ENCODE measurements at places on chromosomes 5 and 9.

GRCh38 chr5:115455301-115455707, 89.3 kb downstream of the FEM1C start:
- no peak for DNase-seq

GRCh38 chr5:50559955-50560354, 106.5 kb upstream of the PARP8 start:
- DNase-seq = no peak

- no peak for DNase-seq
Measured at GRCh38 chr9:130026583-130027340, 16.2 kb downstream of the FNBP1 start.

- no peak for DNase-seq
Measured at GRCh38 chr9:116987721-116988485, 300.8 kb downstream of the TRIM32 start.

- no peak for DNase-seq
Measured at GRCh38 chr9:88005240-88005639, 30.9 kb upstream of the CDK20 start.

- no peak for DNase-seq
Measured at GRCh38 chr5:55897905-55898304, 46.7 kb downstream of the IL31RA start.

DNA sequence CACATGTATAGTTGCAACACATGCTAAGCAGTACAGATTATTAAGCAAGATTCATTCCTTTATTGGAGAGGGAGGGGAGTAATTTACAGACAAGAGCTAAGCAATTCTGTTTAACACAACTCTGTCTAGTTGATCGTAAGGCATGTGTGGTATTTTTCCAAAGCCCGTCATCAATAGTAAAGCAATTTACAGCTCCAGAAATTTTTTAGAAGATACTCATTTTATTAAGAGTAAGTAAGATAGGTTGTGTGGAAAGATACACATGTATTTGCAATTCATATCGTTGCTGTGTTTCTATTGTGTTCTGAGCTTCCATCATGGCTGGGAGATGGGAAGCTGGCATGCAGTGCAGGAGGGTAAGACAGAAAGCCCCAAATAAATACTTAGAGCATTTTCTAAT, 289.2 kb upstream of the TMEM161B start:
- DNase-seq = no peak

DNA sequence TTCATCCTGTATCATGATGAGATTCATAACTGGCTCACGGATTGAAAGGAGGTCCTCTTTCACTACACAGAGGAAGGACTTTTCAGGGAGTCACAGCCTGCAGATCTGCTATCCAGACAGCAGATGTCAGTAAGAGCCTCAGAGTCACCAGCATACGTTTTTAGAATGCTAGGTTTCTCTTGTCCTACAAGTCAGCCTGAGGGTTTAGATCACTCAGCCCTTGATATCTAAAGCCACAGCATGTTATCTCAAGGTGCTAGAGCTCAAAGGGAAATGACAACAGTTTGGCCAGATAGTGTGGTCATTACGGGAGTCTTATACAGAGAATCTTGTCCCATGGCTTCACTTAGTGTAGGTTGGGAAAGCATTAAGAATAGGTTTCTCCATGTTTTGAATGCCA, 30.9 kb upstream of the SLC46A2 start:
- DNase-seq = no peak

- DNase-seq = no peak
Measured at GRCh38 chr9:36158122-36158521, 11.1 kb upstream of the CCIN start.

DNA sequence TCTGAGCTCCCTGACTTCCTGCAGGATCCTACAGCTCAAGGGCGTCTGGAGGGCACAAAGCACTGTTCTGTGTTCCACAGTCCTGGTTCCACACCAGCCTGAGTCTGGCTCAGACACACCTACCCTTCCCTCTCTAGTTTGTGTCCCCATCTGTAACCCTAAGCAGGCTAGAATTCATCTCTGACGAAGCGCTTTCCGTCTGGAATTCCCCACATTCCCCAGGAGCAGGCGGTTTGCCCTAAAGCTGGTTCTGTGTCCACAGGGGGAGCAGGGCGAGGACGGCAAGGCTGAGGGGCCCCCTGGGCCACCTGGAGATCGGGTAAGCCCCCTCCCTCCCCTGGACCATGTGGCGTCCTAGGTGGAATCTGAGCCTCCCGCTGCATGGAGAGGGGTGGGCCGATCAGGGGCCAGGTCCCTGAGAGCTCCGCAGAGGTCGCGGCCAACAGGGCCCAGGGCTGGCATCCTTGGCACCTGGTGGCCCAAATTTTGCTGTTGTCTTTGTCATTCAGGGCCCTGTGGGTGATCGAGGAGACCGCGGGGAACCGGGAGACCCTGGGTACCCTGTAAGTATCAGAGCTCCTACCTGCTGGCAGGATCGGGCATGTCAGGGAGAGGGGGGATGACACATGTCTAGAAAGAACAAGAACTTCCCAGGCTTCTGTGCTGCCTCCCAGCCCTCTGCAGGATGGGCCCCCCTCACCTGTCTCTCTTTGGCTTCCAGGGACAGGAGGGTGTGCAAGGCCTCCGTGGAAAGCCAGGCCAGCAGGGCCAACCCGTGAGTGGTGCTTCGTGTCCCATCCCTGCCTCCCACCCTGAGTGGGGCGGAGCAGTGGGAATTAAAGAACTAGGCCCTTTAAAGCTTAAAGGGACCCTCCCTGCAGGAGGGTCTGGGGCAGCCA, 34.5 kb upstream of the ORM1 start:
- no peak for DNase-seq

DNA sequence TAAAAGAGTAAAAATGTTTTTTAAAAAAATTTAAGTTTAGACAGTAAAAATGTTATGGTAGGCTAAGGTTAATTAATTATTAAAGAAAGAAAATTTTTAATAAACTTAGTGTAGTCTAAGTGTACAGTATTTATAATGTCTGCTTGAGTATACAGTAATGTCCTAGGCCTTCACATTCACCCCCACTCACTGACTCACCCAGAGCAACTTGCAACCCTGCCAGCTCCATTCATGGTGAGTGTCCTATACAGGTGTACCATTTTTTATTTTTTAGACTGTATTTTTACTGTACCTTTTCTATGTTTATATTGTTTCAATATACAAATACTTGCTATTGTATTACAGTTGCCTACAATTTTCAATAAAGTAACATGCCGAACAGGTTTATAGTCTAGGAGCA, 234.1 kb downstream of the AUH start:
- DNase-seq = no peak

- no peak for DNase-seq
Measured at GRCh38 chr5:111227226-111227782, 3.1 kb downstream of the CAMK4 start.

DNA sequence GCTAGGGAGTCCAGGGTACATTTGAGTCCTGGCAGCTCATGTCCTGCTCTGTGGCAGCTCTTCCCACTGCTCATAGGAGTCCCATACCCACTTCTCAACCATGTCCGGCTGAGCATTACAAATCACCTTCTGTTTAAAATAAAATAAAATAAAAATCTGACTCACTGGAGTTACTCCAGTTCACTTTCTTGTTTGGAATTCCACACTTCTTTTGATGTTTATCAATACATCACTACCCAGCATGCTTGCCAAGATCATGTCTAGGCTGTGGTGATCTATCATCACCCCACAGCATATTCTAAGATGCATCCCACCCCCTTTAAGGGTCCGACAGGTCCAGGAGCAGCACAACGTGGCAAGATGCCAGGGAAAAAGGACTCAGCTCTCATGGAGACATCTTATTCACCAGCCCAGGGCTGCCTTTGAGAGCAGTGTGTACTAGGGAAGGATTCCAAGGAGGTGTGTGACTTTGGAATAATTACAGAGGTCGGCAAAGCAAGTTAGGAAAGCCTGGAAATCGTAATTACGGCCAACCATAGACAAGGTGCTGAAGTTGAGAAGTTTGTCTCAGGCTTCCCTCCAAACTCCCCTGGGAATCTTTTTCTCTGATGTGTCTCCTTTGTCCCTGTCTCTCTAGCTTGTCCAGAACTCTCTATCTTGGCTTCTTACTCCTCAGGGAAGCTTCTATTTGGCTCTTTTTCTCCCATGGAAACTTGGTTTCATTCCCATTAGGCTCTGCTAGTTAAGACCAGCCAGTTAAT, 111.4 kb upstream of the SLC1A3 start:
- no peak for DNase-seq

DNA sequence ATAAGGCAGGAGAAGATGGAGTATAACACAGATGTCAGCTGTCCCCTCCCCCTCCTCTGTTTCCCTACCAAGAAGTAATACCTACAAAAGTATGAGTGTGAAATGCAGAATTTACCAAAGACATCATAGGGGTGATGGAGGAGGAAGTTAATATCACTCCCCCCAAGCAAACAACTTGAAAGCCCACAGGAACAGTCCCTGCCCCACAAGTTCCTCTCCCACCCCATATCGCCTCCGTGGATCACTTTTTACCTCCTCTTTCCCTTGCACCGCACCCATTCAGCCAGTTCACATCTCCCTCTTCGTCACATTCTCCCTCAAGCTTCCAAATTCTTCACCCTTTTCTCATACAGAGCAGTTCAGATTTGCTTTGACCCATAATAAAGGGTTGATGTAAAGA, 7.0 kb upstream of the SIL1 start:
- DNase-seq = no peak

- DNase-seq = no peak
Measured at GRCh38 chr5:52947851-52948250, 41.3 kb upstream of the ITGA2 start.

GRCh38 chr5:35880156-35880555, 23.5 kb downstream of the IL7R start:
- no peak for DNase-seq

GRCh38 chr9:132744881-132745755, 74.9 kb downstream of the GTF3C4 start:
- DNase-seq = no peak

- DNase-seq = no peak
Measured at GRCh38 chr5:156824800-156825199, 25.3 kb upstream of the PPP1R2B start.

DNA sequence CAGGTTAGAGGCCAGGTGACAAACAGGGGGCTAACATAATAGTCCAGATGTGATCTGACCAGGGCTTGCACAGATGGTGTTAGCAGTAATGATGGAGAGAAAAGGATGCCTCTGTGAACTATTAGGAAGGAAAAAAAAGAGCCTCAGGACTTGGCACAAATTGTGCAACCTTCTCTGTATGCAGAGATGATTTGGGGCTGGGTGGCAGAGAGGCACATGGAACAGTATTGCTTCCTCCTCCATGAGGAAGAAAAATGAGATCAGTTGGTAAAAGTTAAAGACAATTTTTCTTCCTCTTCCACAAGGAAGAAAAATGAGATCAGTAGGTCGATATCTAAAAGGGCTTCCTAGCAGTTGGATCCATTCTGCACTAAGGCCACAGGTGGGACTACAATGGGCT, 13.9 kb upstream of the ANXA6 start:
- DNase-seq = no peak

GRCh38 chr9:73152543-73152844, 829 bp downstream of the ANXA1 start:
- DNase-seq = no peak

DNA sequence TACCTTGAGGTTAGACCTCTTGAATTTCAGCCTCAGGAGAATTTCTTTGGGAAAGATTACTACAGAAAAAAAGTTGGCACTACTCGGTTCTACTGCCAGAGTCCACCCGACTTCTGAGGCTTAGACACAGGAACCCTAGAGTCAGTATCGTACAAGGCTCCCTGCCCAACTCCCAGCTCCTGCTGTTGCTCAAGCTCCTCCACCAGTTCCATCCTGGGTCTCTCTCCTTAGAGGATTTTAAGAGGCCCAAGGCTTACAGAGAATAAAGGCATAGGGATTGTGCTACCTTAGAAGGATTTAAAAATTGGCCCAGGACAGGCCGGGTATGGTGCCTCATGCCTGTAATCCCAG, 29.0 kb upstream of the SSBP2 start:
- no peak for DNase-seq

- no peak for DNase-seq
Measured at GRCh38 chr9:133968428-133968827, 23.7 kb downstream of the VAV2 start.

DNA sequence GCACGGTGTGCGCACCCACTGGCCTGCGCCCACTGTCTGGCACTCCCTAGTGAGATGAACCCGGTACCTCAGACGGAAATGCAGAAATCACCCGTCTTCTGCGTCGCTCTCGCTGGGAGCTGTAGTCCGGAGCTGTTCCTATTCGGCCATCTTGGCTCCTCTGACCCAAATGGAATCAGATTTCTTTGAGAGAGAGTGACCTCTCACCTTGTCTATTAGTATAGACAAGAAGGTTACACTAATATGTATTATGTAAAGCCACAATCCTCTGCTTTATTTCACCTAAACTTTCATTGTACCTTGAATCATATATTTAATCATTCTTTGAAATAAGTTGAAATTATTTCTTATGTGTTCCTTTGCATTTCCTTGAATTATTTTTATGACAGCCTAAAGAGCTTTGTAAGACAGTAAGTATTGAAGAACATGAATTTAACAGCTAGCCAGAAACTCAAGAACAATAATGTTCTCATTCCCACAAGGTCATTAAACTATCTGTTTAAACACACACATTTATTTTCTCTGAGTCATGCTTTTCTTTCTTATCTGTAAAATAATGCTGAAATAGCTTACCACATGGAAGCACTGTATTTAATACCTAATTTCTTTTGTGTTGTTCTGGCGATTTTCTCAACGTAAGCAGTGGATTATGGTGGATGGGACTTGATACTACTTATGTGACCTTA, 91.8 kb upstream of the DMRTA1 start:
- no peak for DNase-seq

DNA sequence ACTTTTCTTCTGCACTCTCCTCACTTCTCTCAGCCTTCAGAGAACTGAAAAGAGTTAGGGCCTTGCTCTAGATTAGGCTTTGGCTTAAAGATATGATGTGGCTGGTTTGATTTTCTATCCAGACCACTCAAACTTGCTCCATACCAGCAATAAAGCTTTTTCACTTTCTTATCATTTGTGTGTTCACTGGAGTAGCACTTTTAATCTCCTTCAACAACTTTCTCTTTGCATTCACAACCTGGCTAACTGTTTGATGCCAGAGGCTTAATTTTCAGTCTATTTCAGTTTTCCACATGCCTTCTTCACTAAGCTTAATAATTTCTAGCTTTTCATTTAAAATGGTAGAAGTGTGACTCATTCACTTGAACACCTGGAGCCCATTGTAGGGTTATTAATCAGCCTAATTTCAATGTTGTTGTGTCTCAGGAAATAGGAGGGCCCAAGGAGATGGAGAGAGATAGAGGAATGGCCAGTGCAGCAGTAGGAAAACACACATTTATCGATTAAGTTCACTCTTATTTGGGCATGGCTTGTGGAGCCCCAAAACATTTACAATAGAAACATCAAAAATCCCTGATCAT, 5.9 kb downstream of the ATPSCKMT start:
- DNase-seq = no peak

GRCh38 chr9:77649109-77649812, 1.1 kb upstream of the GNA14 start:
- DNase-seq = no peak

- DNase-seq = no peak
Measured at GRCh38 chr9:76571743-76572146, 112.8 kb downstream of the GCNT1 start.

All from NCI-H187 treated with DMSO at 0.1 percent for 48 hours (cell line).